Stimulated activated CD4-positive, alpha-beta T cell treated with anti-CD3 and anti-CD28 coated beads, Interleukin-4, amount 100 ng/mL, for 4 hours (primary cell): ENCODE measurements at places on chromosomes 11 and 22.

DNA sequence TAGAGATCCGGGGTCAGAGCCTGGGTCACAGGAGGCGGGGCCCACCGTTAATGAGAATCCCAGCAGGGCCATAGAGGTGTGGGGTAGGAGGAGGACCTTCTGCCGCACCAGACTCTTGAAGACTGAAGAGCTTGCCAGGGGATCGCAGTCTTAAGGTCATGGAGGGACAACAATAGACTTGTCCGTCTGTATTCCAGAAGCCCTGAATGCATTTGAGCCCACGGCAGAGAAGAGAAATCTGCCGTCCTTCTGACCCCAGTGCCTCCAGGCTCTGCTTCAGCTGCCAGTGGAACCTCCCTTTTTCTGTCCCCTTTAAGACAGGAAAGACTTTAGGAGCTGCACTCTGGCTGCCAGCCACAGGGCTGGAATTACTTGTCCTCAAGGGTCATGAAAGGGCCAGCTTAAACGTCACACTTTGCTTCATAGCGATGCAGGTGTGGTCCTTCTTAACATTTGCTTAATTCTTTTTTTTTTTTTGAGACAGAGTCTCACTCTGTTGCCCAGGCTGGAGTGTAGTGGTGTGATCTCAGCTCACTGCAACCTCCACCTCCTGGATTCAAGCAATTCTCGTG lies 15.5 kb upstream of the ST3GAL4 start:
- no peak for DNase-seq

GRCh38 chr22:45475851-45476514 lies 26.7 kb upstream of the FBLN1 start:
- DNase-seq, result no peak

GRCh38 chr22:22547692-22548300 lies 11.3 kb downstream of the PRAME start:
- no peak for DNase-seq

DNA sequence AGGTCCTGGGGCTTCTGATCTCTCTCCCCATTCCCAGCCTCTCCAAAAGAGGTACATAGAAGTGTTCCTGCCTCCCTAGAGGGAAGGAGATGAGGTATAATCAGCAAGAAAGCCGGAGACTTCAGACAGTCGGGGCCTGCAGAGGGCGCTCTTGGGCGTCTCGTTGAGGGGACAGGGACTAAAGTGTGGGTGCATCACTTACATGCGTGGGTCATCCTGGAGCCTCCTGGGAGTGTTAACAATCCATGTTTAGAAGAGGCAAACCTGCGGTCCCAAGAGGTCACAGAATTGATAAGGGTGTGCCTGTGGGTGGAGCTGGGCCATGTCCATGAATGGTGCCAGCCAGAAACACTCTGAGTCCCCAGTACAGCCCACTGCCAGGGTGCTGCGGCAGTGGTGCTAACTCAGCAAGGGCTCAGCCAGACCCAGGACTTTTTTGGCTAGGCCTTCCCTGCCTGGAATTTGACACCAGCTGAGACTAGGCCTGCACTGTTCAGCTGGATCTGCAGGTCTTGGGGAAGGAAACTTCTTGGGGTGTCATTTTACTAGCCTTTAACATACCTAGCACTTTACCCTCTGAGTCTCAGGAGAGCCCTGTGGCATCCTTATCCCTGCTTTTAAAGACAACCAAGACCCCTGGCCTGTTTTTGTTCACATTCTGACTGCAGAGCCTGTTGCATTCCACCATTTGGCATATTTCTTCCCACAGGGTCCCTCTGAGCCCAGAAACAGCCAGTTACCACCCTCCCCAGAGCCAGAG lies 5.5 kb downstream of the YDJC start:
- DNase-seq, result no peak

DNA sequence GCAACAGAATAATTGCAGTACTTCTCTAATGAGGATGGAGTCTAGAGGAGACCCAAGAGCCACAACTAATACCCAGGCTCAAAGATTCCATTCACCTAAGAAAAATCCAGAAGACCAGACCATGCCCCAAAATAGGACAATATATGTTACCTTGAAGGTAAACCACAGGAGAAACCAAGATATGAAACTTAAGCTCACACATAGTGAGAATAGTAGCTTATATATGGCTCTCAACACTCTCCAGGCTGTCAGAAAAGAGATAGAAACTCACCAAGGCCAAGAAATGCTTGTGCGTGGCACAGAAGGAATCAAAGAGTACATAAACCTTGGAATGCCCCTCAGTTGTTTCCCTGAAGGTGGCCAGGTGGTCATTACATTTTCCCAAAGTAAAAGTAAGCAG lies 9.1 kb downstream of the FAM111A start:
- DNase-seq, result no peak

DNA sequence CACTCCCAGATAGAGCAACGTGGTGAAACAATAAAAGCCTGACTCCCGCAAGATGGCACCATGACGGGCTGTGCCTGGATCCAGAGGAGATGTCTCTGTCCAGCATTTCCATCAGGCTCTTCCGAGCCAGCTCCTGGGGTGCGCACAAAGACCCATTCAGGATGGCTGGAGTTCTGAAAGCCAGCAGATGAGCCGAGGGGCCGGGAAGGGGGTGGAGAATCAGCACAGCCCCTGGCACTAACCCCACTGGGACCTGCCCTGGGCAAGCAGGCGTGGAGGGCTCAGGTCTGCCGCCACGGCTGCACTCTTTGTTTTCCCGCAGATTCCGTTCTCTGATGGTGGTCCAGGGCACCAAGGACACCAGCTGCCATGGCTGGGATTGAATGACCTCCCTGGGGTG lies 97.2 kb upstream of the BLID start:
- DNase-seq, result no peak

GRCh38 chr11:102117472-102118113 lies 7.3 kb downstream of the YAP1 start:
- no peak for DNase-seq

GRCh38 chr11:32309530-32310213 lies 125.7 kb downstream of the WT1 start:
- no peak for DNase-seq

GRCh38 chr11:1478544-1478943 lies 8.0 kb downstream of the MOB2 start:
- DNase-seq, result no peak

DNA sequence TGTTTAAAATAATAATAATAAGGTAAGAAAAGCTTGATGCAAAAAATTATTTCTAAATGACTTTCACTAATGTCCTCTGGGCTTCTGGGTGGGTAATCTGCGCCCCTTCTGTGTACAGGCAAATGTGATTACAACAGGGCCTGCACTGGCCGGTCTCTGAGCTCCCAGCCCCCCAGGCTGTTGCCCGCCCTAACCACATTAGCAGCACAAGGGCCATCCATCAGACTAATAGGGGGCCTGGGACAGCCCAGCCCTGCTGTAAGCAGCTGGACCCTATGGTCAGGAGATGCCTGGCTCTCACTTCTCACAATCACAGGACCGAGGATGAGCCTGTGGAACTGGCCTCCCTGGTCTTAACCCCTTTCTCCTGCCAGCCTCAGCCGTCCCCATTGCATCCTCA lies 388.4 kb downstream of the BUD13 start:
- DNase-seq, result no peak

DNA sequence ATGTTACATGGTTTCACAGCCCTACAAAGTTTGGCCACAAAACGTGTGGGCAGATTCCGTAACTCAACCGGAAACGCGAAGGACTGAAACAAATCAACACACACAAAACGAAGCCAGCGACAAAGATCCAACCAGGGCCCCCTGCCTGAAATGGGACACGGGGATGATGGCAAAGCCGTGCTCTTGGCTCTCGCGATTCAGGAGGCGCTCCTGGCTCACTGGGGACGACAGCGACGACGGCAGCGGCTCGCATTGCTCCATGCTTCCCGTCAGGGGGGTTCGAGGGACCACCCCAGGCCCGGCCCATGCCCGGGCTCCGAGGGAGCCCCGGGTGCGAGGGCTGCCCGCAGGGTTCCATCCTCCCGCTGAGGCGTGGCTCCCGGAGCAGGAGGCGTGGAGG lies 4786.8 kb upstream of the OR11H1 start:
- no peak for DNase-seq

- DNase-seq, result no peak
Measured at GRCh38 chr11:12157241-12157661, 46.9 kb downstream of the MICAL2 start.

- DNase-seq, result no peak
Measured at GRCh38 chr11:73229321-73229895, 11.3 kb downstream of the P2RY2 start.

DNA sequence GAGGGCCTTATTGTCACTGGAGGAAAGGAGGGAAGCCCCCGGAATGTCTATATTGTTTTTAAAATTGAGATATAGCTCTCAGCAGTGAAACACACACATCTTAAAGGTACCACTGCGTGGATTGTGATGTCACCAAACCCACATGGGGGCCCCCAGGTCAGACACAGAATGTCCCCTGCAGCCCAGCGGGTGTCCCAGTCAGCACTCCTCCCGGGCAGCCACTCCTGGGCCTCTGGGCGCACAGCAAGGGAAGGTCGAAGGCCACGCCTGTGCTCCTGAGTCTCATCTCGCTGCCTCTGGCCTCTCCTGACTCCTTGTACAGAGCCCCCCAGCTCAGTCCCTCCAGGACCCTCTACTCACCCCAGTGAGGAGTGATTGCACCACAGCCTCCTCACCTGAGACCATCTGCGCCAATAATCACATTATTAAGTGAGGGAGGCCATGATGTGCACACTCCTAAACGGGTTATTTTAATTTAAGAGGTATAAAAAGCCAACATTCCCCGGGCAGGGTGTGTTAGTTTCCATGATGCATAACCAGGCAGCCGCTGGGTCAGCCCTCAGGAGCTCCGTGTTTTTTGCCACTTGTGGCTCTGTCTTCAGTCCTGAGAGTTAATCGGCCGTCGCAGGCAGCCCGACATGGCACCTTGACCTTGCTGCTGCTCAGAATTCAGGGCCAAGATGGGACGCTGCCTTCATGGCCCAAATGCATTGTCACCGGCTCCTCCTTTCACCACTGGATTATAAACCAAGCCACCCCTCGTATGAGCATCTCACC lies 1089.3 kb downstream of the BRD1 start:
- DNase-seq, result no peak

- no peak for DNase-seq
Measured at GRCh38 chr11:10019906-10020682, 273.9 kb downstream of the SBF2 start.

GRCh38 chr11:61507012-61507768 lies 1.4 kb upstream of the LRRC10B start:
- no peak for DNase-seq

DNA sequence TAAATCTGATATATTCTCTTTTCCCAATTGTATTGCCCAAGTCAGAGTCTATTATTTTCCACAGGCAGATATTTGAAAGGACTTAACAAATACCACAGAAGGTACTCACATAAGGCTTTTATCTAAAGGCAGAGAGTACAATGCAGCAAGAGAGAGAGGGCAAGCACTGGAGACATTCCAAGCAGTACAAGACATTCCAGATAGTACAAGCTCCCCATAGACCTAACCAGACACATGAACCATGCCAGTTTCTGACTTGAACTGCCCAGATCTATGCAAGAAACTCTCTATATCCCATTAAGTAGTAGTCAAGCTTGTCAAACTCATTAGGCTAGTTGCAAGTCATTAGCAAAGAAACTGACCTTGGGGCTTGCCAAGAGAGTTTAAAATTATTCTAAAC lies 11.2 kb upstream of the MS4A6E start:
- no peak for DNase-seq

- no peak for DNase-seq
Measured at GRCh38 chr11:128929468-128929867, 13.2 kb downstream of the TP53AIP1 start.

DNA sequence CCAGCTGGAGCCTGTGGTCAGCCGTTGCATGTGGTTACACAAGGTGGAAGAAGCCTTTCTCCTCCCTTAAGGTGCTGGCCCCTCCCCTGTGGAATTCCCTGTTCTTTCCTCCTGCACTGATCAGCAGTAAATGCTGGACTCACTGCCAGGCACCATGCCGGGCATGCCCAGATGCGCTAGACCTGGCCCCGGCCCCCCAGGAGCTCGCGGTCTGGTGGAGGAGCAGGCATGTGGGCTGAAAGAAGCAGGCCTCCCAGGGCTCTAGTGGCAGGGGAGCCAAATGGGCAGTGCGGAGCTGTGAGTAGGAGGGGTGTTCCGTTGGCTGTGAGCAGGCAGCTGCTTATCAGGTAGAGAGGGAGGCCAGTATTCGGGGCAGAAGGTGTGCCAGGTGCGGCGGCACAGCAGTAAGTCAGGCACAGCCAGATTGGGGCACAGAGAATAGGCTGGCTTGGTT lies 10.2 kb downstream of the DGKZ start:
- no peak for DNase-seq

DNA sequence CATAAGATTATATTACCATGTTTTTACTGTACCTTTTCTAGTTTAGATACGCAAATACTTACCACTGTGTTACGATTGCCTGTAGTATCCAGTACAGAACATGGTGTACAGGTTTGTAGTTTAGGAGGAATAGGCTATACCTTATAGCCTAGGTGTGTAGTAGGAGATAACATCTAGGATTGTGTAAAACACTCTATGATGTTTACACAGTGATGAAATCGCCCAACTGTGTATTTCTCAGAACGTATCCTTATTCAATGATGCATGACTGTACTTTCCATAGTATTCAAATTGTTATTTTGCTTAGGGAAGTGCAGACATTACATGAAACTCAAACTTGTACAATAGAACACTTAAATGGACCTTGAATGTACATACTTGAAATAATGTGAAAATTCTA lies 188.1 kb upstream of the PDGFD start:
- DNase-seq, result no peak

DNA sequence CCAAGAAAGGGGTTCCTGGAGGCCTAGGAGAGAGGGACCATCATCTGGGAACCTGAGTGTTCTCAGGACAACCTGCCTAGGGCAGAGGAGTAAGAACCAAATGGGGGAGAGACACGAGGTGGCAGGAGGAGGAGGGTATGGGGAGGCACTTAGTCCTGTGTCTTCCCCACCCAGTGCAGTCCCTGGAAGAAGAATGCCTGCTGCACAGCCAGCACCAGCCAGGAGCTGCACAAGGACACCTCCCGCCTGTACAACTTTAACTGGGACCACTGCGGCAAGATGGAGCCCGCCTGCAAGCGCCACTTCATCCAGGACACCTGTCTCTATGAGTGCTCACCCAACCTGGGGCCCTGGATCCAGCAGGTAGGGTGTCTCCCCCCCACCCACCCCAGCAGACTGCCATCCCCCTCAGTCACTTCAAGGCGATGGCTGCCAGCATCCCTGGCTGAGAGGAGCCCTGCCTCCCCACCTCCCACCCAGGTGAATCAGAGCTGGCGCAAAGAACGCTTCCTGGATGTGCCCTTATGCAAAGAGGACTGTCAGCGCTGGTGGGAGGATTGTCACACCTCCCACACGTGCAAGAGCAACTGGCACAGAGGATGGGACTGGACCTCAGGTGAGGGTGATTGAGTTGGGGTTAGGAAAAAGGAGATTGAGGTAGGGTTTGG lies 3.7 kb upstream of the INPPL1 start:
- no peak for DNase-seq

DNA sequence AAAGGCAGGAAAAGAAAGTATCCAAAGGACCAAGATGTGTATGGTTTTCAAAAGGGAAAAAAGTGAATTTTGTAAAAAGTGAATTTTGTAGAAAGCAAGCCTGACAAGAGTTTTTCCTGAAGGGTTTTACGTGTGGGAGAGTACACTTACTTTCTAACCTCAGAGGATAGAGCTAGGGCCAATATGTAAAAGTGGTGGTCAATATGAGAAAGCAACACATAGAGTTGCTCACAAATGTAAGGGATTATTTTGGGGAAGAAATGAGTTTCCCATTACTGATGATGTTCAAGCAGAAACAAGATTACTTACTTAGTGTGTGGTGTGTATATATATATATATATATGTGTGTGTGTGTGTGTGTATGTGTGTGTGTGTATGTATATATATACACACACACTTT lies 162.5 kb downstream of the SWAP70 start:
- DNase-seq, result no peak

GRCh38 chr22:32870474-32870873 lies 69.0 kb downstream of the TIMP3 start:
- no peak for DNase-seq
